Activated naive CD8-positive, alpha-beta T cell treated with anti-CD3 and anti-CD28 coated beads, Interleukin-2, amount 10 ng/mL, durations not matched to agents 7 days and 5 days (primary cell): ENCODE measurements at places on chromosomes 16 and 17.

GRCh38 chr17:50221266-50221863 lies 19.9 kb upstream of the COL1A1 start:
- no peak for DNase-seq

- no peak for DNase-seq
These were observed 140.2 kb downstream of the PITPNC1 start for GRCh38 chr17:67517325-67517724.

DNA sequence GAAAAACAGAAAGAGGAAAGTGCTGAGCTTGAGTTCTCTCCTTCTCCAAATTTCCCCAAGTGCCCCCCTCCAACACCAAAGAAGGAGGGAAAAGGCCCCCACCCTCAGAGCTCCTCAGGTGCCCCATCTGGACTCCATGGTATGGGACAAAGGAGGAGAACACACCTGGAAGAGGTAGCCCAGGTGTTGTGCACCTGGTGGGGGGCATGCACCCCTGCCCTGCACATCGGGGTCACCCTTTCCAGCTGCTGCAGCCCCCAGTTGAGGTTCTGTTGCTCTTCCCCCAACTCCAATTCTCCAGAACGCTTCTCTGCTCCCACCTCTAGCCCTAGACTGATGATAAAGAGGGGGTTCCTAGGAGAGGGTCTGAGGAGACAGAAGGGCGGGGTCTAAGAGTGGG lies 3.0 kb upstream of the COL1A1 start:
- DNase-seq: no peak

- no peak for DNase-seq
These were observed 103.9 kb upstream of the CREBBP start for GRCh38 chr16:3984111-3985060.

GRCh38 chr17:72030067-72030899 lies 90.5 kb upstream of the SOX9 start:
- peak; percentile 27 for DNase-seq

GRCh38 chr17:6509031-6509771 lies 47.2 kb downstream of the PITPNM3 start:
- DNase-seq: no peak

DNA sequence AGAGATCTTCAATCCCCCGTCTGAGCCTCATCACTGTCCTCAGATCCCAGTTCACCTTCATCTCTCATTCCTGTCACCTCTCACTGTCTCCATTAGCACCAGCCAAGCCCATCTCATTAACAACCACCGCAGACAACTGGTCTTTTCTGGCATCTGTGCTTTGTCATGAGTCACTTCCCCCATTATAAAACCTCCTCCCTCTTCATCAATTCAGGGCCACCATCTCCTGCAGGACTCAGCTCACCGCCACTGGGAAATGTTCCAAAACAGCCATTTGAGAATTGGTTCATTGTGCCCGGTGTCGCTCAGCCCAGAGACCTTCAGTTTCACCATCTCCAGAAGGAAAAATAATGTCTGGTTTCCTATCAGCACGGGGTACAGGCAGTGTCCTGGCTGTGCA lies 56.9 kb upstream of the TEKT3 start:
- no peak for DNase-seq

DNA sequence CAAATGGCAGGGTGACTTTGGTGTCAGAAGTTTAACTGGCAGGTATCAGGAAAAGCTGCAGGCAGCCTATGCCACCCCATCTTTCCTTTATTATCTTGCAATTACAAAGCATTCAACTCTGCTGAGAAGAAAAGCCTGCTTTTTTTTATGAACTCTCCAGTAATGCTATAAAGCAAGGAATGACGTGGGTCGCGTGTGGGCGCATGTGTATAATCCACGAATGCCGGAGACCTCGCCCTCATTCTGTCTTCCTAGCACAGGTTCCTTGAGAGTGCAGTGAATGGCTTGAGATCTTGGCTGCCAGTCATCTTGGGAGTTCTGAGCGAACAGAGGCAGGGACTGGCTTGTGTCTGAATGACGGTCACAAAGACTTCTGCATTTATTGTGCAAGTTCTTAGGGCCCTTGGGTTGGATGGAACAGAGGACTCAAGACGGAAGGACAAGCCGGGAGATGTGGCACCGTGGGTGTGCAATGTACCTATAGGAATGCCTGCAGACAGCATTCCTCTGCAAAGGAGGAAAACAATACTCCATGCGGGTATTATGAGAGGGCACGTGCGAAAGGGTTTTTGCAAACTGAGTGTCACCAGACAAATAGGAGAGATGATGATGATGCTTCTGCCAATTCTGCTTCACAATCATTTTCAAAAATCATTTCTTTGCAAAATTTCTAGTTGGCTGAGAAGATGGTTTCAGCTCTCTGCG lies 96.1 kb upstream of the ELAC2 start:
- no peak for DNase-seq

- no peak for DNase-seq
These were observed 17.9 kb downstream of the CA10 start for GRCh38 chr17:52140601-52141000.
